ENCODE measurements at places on chromosomes 13 and 19.

DNA sequence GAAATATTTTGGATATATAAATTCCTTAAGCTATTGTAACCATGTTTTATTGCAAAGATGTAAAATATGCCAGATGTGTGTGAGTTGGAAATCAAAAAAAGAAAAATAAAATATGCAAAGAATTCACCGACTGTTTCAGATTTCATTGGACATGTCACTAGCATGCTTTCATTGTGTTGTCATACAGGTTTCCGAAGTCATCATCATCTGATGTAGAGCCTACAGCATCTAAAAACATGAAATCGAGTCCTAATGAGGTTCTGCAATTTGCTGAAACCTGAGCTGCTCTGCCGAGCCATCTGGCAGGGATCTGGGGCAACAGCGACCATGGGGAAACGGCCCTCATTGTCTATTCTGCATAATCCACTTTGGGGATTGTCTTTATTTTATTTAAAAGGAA is 196.1 kb upstream of the MAB21L1 start:
- DNase-seq, result no peak

- DNase-seq, result no peak
Observed at GRCh38 chr13:34733721-34734120, 208.3 kb upstream of the NBEA start.

- no peak for DNase-seq
Observed at GRCh38 chr19:9848762-9849161, 13.6 kb downstream of the PIN1 start.

DNA sequence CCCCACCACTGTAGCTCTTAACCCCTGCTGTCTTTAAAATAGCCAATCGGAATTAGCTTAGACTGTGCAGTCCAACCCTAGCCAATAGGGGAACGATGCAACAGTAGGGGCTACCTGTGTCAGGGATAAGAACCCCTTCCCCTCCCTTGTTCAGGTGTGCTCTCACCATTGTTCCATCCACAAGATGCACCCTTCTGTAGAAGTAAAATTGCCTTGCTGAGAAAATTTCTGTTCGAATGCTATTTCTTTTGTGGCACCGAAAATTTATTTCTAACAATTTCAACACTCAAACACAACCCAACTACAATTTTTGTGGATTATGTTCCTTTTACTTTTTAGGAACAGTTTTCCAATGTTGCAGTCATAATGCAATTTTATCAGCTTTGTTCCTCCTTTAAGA is 3.6 kb upstream of the ZNF583 start:
- DNase-seq, result no peak

GRCh38 chr13:113667771-113668490 is 912 bp downstream of the GRK1 start:
- no peak for DNase-seq

- no peak for DNase-seq
Observed at GRCh38 chr13:39825886-39826285, 170.4 kb downstream of the COG6 start.
